GDM1 (cell line): ENCODE measurements at places on chromosomes 4 and X.

DNA sequence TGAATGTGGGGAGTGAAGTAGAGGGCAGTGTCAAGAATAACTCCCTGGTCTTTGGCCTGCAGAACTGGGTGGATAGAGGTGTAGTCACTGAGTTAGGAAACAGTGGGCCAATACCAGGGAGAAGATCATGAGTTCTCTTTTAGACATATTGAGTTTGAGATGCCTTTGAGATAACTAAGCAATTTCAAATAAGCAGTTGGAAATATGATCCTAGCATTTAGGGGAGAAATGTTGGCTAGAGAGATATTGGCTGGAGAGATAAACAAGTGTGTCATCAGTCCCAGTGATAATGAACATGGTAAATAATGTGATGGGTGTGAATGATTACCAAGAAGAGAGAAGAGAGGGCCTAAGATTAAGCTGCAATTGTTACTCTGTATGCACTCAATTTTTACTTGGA lies 95.3 kb upstream of the HPRT1 start:
- DNase-seq, result no peak

DNA sequence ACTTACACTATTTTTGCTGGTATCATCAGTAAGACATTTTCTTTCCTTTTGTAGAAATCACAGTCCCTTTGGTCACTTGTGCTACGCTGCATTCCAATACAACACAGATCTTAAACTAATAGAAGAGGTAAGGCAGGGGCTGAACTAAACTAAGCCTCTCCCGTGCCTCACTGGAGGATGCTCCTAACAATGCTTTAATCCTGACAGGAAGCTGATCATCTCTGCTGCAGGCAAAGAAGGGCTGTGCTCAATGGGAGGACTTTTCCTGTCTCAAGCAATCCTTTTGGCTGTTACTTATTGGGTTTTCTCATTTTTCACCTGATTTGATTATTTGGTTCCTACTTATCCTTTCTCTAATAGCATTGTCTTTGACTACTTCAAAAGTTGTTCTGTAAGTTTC lies 583.1 kb downstream of the INPP4B start:
- DNase-seq, result no peak

DNA sequence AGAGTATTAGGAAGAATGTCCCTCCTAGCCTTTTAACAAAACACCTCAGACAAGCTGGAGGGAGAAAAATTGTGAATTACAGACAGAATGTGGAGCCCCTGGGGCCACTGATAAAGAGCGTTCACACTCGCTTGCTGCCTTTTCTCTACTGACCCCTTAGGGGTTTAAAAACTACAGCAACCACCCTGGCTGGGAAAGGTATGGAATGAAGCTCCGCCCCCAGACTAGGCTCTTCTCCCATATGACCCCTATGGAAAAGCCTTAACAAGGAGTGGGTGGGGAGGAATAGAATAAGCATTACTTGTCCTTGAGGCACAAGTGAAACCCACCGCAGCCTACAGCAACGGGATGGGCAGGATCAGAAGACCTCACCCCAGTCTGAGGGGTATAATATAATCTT lies 26.3 kb downstream of the ANKRD50 start:
- DNase-seq, result no peak

GRCh38 chrX:68789966-68790365 lies 38.9 kb upstream of the EFNB1 start:
- no peak for DNase-seq

GRCh38 chr4:105990933-105991332 lies 95.7 kb downstream of the NPNT start:
- DNase-seq, result no peak

DNA sequence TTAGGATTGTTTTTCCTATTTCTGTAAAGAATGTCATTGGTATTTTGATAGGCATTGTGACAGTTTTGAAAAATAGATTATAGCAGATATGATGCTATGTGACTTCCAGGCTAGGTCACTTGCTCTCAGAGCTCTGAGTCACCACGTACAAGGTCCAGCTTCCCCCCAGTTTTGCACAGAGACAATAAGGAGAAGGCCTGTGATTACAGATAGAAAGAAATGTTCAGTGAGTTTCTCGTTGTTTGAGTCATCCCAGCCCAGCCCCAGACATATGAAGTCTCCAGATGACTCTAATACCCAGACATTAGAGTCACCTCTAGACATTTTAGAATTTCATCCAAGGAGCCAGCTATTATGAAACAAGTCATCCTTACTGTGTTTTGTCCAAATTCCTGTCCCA lies 57.2 kb downstream of the MFAP3L start:
- DNase-seq, result no peak

DNA sequence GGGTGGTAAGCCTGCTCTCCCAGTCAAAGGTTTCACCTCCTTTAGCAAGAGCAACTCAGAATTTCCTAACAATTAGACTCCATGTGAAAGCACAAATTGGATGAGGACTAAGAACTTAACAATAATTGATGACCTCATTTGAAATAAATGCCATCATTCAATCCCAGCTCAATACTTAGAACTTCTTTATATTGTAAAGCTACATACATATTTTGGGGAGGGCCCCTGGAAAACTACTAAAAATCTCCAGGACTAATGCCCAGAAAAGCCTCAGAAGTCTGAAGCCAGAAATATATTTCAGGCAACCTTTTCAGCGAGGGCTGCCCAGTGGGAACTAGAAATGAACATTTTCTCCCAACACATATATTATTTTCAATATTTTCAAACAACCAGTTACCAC lies 38.1 kb downstream of the AMOT start:
- no peak for DNase-seq

- no peak for DNase-seq
Observed at GRCh38 chr4:183263787-183264386, 56.2 kb downstream of the CLDN22 start.

GRCh38 chr4:81923140-81923539 lies 450.7 kb downstream of the HNRNPD start:
- no peak for DNase-seq

- no peak for DNase-seq
Observed at GRCh38 chrX:111779582-111779981, 96.4 kb upstream of the TRPC5OS start.

DNA sequence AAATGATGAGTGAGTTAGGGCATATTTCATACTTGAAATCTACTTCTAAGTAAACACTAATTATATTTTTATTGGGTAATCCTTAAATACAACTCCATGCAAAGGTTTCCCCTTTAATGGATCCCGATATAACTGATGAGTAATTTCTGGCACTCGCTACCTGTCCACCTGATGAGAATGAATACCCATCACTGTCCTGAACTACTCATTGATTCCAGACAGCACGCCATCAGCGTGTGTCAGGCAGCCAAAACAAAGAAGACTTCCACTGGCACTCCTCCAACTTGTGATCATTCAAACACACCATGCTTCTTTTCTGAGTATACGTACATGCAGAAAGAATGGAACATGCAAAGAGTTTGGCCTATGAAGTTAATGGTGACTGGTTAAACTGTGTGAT lies 69.4 kb downstream of the HCCS start:
- no peak for DNase-seq

- no peak for DNase-seq
Observed at GRCh38 chr4:112184438-112184837, 39.2 kb downstream of the FAM241A start.

- DNase-seq, result no peak
Observed at GRCh38 chr4:141810712-141811375, 174.5 kb downstream of the IL15 start.

GRCh38 chr4:4386736-4387392 lies at the start of gene NSG1:
NSG1 (plus strand) TSS chr4:4387102; CDS start chr4:4387630, 528 bp downstream.
- no peak for DNase-seq

DNA sequence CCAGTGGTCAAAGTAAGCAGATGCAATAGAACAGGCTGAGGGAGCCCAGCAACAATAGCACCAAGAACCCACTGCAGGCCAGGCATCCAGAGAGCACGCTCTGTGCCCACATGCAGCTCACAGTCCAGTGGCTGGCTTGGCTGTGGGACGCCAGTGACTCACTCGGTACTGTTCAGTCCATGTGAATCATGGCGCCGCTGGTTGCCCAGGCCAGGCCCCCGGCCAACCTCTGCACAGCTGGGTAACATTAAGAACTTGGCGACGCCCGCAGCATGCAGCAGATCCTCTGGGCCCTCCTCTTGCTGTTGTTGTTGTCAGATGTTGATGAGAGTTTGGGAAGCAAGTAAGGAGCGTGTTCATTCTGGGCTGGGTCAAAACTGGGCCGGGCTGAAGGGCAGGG lies 60.5 kb downstream of the MSX1 start:
- DNase-seq, result no peak

- no peak for DNase-seq
Observed at GRCh38 chr4:25377572-25378436, 741 bp downstream of the ANAPC4 start.

DNA sequence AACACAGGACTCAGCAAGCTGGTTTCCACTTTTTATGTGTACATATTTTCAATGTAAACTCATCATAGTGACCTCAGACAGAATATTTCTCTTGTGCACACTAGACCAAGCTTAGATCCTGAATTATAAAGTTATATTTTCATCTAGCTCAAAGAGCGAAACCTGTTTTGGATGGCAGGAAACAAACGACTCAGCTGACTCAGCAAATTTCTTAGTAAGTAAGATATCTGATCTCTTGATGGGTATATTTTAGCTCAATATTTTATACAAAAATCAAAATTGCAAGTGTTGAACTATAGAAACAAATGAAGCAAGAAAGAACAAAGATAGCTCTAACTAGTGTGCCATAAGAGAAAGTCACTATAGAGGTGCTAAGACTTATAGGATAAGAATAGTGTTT lies 1114.5 kb downstream of the STPG2 start:
- no peak for DNase-seq

- no peak for DNase-seq
Observed at GRCh38 chr4:51866835-51867234, 23.9 kb downstream of the DCUN1D4 start.

DNA sequence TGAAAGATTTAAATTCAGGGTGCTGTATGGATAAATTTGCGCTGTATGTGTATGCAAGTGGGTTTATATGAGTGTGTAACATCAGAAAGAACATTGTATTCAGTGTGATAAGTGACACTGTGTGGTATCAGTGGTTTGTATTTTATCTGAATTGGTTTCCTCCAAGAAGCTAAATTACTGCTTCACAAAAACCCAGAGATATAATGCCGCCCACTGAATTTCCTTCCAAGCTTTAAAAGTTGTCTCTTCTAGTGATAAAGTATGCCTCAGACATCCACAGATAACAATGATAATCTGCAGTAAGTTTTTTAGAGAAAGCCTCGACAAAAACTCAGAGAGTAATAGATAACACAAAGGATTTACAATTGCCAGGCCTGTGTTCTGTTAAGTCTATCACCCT lies 710.6 kb upstream of the HS3ST1 start:
- DNase-seq, result no peak

DNA sequence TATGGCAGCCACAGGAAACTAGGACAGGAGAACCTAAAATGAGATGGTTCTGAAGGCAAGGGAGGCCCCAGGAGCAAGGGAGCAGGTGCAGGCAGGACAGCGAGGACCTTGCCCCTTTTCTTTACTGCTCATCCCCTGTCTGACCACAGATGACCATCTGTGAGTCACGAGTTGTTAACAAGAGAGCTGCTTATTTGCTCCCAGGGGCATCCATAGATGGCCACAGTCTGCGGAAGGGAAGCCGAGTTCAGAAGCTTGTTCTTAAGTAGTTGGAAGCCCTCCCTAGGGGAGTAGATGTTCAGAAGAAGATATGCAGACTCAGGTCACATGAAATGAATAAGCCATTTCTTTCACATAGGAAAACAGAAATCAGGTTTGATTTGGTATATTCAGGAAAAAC lies 69.4 kb downstream of the EVC2 start:
- DNase-seq, result no peak

- no peak for DNase-seq
Observed at GRCh38 chr4:147969573-147970385, 237.9 kb downstream of the ARHGAP10 start.

DNA sequence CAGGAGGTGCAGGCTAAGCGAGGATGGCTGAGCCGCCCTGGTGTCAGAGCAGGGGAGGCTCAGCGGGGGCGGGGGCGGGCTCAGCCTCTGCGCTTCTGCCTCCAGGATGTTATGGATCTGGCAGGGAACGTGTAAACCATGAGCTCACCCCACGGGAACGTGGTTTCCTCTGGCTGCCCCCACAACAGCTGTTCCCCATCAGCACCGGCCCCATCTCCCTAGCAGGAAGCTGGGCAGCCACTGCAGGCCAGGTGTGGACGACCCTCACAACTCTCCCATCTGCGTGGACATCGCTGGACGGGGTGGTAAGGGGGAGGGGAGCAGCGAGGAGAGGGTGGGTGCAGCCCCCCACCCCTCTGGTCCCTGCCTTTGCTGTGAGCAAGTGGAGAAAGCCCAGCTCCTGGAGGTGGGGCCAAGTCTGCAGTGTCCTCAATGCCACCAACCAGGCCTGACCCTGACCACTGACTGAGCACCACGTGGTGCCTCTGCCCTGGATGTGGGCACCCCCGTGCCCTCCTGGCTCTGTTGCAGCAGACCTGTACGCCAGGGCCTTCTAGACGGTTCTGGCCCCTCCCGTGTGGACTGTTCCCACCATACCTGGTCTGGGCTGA lies 28.1 kb upstream of the SPON2 start:
- no peak for DNase-seq

GRCh38 chrX:153639177-153640044 lies 7.6 kb upstream of the DUSP9 start:
- DNase-seq, result no peak

- DNase-seq, result no peak
Observed at GRCh38 chr4:89576246-89576645, 260.7 kb downstream of the SNCA start.

- no peak for DNase-seq
Observed at GRCh38 chr4:63063760-63064159, 1345.5 kb downstream of the TECRL start.

DNA sequence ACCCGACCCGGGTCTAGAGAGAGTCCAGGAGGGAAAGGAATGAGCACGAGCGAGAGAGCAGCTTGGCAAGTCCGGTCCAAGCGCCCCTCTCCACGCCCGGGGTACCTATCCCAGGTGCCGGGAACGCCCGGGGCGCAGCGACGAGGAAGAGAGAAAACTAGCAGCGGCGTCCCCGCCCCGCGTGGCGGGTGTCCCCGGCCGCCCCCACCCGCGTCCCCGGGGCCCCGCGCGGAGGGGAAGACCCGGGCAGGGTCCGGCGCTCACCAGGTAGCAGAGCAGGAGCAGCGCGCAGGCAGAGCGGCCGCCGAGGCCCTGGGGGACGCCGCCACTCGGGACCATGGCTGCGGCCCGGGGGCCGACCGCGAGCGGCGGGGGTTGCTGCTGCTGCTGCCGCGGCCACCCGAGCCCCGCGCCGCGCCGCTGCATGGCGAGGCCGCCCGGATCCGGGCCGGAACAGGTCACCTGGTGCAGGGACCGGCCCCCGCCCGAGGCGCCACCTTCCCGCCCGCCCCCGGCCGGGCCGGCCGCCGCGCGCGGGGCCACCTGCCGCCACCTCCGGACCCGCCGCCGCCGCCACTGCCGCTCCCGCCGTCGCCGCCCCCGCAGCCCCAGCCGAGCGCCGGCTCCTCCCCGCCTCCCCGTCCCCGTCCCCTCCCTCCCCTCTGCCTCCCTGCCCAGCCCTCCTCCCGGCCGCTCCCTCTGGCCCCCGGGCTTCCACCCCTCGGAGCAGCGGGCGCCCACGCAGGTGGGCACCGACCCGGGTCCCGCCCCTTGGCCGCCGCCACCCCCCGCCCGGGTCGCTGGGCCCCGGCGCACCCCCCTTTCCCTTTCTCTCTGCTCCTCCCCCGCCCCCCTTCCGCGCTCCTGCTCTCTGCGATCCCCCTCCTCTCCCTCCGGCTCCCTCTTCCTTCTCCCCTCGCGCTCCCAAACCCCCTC lies at the start of gene SEL1L3:
Gene SEL1L3, minus strand, starts transcription at position 578 of the 936 bp plus-strand sequence. Its CDS starts 152 bp downstream, at position 426.
- no peak for DNase-seq

GRCh38 chr4:3828546-3828945 lies 62.4 kb downstream of the ADRA2C start:
- DNase-seq, result no peak
